ENCODE measurements at places on chromosomes 11 and 22.

- DNase-seq, result no peak
Measured at GRCh38 chr11:113420808-113421207, 33.2 kb downstream of the ANKK1 start.

DNA sequence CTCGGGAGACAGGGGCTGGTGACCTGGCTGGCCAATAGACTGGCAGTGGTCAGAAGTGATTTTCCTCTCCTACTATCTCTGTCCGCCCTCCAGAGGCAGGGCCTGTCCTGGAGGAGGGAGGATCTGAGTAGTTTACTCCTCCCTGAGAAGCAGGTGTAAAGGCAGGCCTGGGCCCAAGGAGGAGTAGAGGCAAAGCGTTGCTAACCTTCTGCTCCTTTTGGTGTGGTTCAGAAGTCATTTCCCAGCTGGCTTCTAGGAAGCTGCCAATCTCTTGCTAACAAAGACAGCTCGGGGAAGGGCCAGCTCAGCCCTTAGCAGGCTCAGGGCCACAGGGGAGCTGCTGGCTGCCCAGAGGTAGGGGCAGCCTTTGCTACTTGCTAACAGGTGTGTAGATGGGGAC lies 151.1 kb upstream of the NECTIN1 start:
- DNase-seq, result peak; percentile 17

GRCh38 chr11:2305788-2306451 lies 4.1 kb downstream of the TSPAN32 start:
- no peak for DNase-seq

- DNase-seq, result no peak
Measured at GRCh38 chr22:45992737-45993136, 15.8 kb upstream of the WNT7B start.

GRCh38 chr11:79670882-79671281 lies 230.1 kb upstream of the TENM4 start:
- DNase-seq, result peak; percentile 41

DNA sequence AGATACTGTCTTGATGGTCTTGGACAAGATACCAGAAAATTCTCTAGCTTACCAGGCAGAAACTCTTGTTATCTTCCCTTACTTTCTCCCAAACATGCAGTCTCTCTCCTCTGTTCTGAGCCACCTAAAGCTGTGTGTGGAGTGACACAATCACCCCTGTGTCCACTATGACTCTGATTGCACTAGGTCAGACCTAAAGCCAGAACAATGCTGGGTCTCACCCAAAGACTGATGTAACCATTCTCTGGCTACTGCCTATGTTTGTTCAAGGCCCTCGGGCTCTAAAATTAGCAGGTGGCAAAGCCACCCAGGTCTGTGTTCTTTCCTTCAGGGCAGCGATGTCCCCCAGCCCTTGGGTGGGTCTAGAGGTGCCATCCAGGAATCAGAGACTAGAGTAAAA lies 200.5 kb downstream of the KCNA4 start:
- DNase-seq, result no peak
